Immature natural killer cell (primary cell): ENCODE measurements at places on chromosomes 7 and 10. TPM values are rescaled to one million over a fixed set of nuclear protein-coding genes. Genes with fewer than 3 reads are reported as not detected.

CUZD1 gene
- 0.53 TPM for polyA plus RNA-seq

ANKRD1 gene
- polyA plus RNA-seq, result not detected

CDH23 gene
- polyA plus RNA-seq, result not detected

AKR1C8 gene
- not detected for polyA plus RNA-seq

FAM221A gene
- polyA plus RNA-seq, result 5.8 TPM

OR2A5 gene
- polyA plus RNA-seq, result not detected

NKX1-2 gene
- not detected for polyA plus RNA-seq

SPDYE8 gene
- polyA plus RNA-seq, result not detected

GJC3 gene
- not detected for polyA plus RNA-seq

ADGRA1 gene
- not detected for polyA plus RNA-seq

MAGI2 gene
- not detected for polyA plus RNA-seq

UBE2D4 gene
- 11.5 TPM for polyA plus RNA-seq

SDK1 gene
- not detected for polyA plus RNA-seq

KLF14 gene
- polyA plus RNA-seq, result not detected

LRRN3 gene
- polyA plus RNA-seq, result not detected

ENO4 gene
- polyA plus RNA-seq, result not detected

CC2D2B gene
- 0.25 TPM for polyA plus RNA-seq

WEE2 gene
- not detected for polyA plus RNA-seq

MEOX2 gene
- polyA plus RNA-seq, result not detected

ACSM6 gene
- polyA plus RNA-seq, result 0.10 TPM

ADRB1 gene
- polyA plus RNA-seq, result 0.10 TPM

HPS1 gene
- 110 TPM for polyA plus RNA-seq

HPS6 gene
- polyA plus RNA-seq, result 33.3 TPM

LLCFC1 gene
- polyA plus RNA-seq, result not detected

AKR1C1 gene
- not detected for polyA plus RNA-seq

CRTAC1 gene
- not detected for polyA plus RNA-seq

SFXN3 gene
- 23.0 TPM for polyA plus RNA-seq

WNT8B gene
- polyA plus RNA-seq, result not detected

CCDC3 gene
- polyA plus RNA-seq, result not detected

HOXA11 gene
- polyA plus RNA-seq, result not detected

JAZF1 gene
- polyA plus RNA-seq, result 25.9 TPM

CDNF gene
- polyA plus RNA-seq, result 0.58 TPM

GPR26 gene
- not detected for polyA plus RNA-seq

NAMPT gene
- polyA plus RNA-seq, result 12.7 TPM

ACSL5 gene
- polyA plus RNA-seq, result 86.5 TPM

PODXL gene
- polyA plus RNA-seq, result not detected

TMEM236 gene
- polyA plus RNA-seq, result not detected

OPALIN gene
- polyA plus RNA-seq, result not detected

NPC1L1 gene
- polyA plus RNA-seq, result not detected

HGF gene
- not detected for polyA plus RNA-seq

HNRNPF gene
- 274 TPM for polyA plus RNA-seq

CALHM3 gene
- polyA plus RNA-seq, result not detected

C10orf90 gene
- polyA plus RNA-seq, result not detected

PNLIP gene
- not detected for polyA plus RNA-seq

PIK3CG gene
- 30.6 TPM for polyA plus RNA-seq

DCLRE1C gene
- 33.8 TPM for polyA plus RNA-seq

GCK gene
- polyA plus RNA-seq, result not detected

IKZF1 gene
- 79.5 TPM for polyA plus RNA-seq
